ENCODE measurements at places on chromosomes 3 and 15. TPM values are rescaled to one million over a fixed set of nuclear protein-coding genes. Genes with fewer than 3 reads are reported as not detected.

Gene COLQ
- total RNA-seq = 0.66 TPM

Gene TMEM207
- not detected for total RNA-seq

Gene KIF15
- total RNA-seq = 1.3 TPM

Gene MEGF11
- total RNA-seq = not detected

Gene TM4SF4
- total RNA-seq = 0.15 TPM

Gene PCOLCE2
- total RNA-seq = 98.7 TPM

Gene SI
- total RNA-seq = not detected

Gene GOLGA6L9
- 1.6 TPM for total RNA-seq

Gene GCNT3
- total RNA-seq = 1.7 TPM

Gene GPR27
- not detected for total RNA-seq

Gene DUOX1
- under 0.01 TPM for total RNA-seq

Gene CYB561D2
- total RNA-seq = 38.5 TPM

Gene SHC4
- 2.0 TPM for total RNA-seq

Gene GOLGA6L7
- not detected for total RNA-seq

Gene SLC28A1
- total RNA-seq = not detected

Gene C3orf85
- not detected for total RNA-seq

Gene CPEB1
- total RNA-seq = 42.7 TPM

Gene SERINC4
- not detected for total RNA-seq

Gene PATL2
- 1.3 TPM for total RNA-seq

Gene LOXL1
- total RNA-seq = 287 TPM

Gene SERP1
- 232 TPM for total RNA-seq

Gene SLC22A14
- total RNA-seq = 0.15 TPM

Gene PROK2
- not detected for total RNA-seq

Gene GPR15
- not detected for total RNA-seq

Gene ISLR
- 202 TPM for total RNA-seq

Gene XPC
- 86.0 TPM for total RNA-seq

Gene UROC1
- total RNA-seq = not detected

Gene SATB1
- total RNA-seq = 20.2 TPM

Data from smooth muscle cell of trachea (primary cell).